ENCODE measurements at places on chromosomes 4 and X.

- no peak for DNase-seq
Measured at GRCh38 chr4:127045861-127046260, 586.9 kb upstream of the INTU start.

DNA sequence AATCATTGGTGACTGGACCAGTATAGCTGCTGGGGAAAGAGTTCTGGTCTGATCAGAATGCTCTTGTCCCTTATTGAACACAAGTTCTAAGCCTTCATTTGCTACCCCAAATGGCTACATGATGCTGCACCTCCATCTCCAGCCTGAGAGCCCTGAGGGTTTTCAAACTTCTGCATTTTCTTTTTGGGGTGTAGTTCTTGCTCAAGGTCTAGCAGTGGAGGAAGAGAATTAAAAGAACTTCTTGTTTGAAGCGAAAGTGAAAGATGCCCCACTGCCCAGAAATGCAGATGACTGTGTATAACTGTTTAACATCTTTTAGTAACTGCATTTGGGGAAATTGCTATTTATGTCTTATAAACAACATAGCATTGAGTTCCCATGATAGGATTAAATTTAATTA, 38.5 kb downstream of the LAMTOR3 start:
- DNase-seq, result peak; percentile 77

DNA sequence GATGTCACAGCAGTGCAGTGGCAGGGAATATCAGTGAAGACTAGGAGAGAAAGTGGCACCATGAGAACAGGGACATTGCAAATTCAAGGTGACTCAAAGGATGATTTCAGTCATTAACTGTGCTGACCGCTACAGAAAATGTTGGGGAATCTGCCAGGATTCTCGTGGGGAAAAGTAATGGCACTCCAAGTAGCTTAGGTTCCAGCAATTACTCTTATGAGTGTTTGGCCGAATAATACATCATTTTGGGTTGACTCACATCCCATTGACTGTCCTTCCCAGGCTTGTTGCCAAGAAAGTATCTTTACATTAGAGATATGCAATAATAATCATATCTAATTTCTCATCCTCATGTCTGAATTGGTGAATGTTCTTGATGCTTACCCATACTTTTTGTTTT, 1411.1 kb upstream of the PCDH7 start:
- DNase-seq, result no peak

DNA sequence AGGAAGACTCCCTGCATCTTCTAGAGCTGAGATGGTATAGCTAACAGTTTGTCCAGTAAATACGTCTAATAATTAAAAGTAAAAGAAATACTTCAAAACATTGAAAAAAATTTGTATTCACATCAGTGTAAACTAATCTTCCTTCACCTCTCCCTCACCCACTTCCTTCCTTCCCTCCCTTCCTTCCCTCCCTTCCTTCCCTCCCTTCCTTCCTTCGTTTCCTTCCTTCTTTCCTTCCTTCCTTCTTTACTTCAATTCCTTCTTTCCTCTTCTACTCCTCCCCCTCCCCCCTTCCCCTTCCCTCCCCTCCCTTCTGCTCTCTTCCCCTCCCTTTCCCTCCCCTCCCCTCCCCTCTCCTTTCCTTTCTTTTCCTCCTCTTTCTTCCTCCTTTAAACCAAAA, 103.7 kb downstream of the POU4F2 start:
- DNase-seq, result no peak

GRCh38 chrX:45031830-45032378, 158.9 kb downstream of the KDM6A start:
- DNase-seq, result no peak

- no peak for DNase-seq
Measured at GRCh38 chr4:105599932-105600655, 47.7 kb downstream of the ARHGEF38 start.

DNA sequence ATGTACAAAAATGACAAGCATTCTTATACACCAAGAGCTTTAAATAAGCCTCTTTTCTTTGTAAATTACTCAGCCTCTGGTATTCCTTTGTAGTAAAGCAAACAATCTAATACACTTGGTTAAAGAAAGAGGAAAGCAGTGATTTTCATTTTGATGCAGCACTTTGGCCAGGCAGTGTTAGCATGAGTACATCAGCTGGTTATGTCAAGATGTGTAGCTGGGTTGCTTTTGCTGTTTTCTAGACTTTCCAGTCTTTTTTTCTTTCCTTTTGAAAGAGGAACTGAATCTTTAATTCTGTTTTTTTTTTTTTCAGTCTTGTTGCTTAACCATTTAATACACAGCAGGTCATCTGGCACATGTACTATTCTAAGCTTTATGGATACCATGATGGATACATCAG, 167.1 kb upstream of the AADAT start:
- DNase-seq, result no peak

DNA sequence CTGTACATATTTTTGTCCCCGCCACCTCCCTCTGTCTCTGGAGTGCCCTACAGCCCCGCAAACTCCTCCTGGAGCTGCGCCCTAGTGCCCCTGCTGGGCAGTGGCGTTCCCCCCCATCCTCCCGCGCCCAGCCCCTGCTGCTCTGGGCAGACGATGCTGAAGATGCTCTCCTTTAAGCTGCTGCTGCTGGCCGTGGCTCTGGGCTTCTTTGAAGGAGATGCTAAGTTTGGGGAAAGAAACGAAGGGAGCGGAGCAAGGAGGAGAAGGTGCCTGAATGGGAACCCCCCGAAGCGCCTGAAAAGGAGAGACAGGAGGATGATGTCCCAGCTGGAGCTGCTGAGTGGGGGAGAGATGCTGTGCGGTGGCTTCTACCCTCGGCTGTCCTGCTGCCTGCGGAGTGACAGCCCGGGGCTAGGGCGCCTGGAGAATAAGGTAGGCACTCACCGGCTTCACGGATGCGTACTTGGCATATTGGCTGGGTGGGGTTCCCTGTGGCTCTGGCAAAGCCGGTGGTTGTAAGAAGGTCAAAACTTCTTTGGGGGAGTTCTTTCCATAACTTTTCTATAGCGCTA, 653 bp downstream of the HHIP start:
- DNase-seq, result no peak

DNA sequence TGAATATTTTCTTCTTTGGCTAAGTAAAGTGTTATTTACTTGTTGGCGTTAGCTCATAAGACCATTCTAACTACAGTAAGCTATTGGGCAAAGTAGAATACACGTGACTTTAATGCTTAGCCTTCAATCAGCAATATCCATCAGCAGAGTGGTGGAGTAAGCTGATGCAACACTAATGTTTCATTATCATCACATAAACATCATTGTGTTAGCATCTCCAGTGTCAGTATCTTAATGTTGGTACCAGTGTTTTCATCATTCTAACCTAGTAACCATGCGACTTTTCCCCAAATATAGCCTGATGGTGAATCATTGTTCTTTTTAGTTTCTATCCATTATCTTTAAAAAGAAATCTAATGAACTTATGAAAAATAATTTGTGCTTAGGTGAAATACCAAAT, 48.5 kb downstream of the APOOL start:
- no peak for DNase-seq

- no peak for DNase-seq
Measured at GRCh38 chr4:57324673-57325307, 214.6 kb upstream of the IGFBP7 start.

GRCh38 chrX:146755214-146755613, 54.4 kb upstream of the CXorf51B start:
- DNase-seq, result no peak
